ENCODE measurements at places on chromosomes 16 and 17. TPM values are rescaled to one million over a fixed set of nuclear protein-coding genes. Genes with fewer than 3 reads are reported as not detected.

CYTH1 gene
- total RNA-seq = 49.5 TPM

CDT1 gene
- 3.3 TPM for total RNA-seq

KRT24 gene
- total RNA-seq = not detected

ITGAL gene
- 2.4 TPM for total RNA-seq

RSKR gene
- 11.0 TPM for total RNA-seq

MEFV gene
- 1.8 TPM for total RNA-seq

ZNF629 gene
- total RNA-seq = 9.4 TPM

ROGDI gene
- 6.6 TPM for total RNA-seq

C16orf87 gene
- 7.6 TPM for total RNA-seq

DNA sequence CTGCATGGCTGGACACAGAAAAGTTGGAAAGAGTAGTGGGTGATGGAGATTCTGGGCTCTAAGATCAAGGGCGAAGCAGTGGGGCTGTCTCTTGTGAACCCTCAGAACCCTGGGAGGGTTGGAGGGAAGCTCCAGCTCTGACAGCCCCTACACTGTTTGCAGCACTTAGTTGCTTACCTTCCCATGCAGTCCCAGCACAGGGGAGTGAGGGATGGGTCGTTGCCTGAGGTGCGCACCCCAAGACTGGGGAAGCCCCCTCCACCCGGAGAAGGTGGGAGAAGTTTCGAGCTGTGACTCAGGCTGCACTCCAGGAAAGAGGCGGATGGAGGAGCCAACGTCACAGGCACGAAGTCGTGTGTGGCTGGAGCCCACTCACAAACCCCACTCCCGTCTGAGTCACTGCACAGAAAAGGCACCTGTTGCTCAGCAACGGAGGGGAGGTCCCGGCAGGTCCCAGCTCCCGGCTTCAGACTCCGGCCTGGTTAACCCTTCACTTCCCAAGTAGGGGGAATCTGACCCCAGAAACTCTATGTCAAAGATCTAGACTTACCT, 60.1 kb downstream of the AIPL1 start:
- DNase-seq = no peak

DNA sequence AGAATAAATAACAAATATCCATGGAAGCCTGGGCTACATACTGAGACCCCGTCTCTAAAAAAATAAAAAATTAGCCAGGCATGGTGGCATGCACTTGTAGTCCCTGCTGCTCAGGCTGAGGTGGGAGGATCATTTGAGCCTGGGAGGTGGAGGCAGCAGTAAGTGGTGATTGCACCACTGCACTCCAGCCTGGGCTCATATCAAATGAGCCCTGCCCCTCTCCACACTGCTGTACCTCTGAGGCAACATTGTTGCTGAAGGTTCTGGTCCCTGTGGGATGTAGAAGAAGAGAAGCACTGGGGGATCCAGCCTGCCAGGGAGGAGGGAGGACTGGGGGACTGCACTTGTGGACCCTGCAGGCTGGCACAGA, 11.4 kb upstream of the ARHGAP23 start:
- DNase-seq = no peak

- no peak for DNase-seq
These were observed 23.5 kb downstream of the CACNA1H start for GRCh38 chr16:1176280-1176897.

GRCh38 chr17:13016881-13017654, 759 bp downstream of the ELAC2 start:
- no peak for DNase-seq

DNA sequence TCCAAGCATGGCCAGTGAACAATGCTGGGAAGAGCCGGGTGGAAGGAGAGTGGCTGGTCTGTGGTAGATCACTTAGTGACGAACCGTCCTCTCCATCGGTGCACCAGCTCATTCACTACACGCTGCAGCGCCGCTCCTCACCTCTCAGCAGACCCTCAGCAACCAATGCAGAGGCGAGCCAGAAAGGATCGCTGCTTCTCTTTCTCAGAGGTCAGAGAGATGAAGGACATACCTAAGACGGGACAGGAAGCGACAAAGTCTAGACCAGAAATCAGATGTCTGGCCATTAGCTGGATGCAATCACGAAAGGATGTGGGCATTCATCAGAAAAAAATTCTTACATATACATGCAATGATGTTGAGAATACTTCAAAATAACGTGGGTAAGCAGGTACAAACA, 26.9 kb downstream of the NSMCE1 start:
- DNase-seq = no peak

- no peak for DNase-seq
These were observed 10.9 kb downstream of the COPS3 start for GRCh38 chr17:17269926-17270773.

DNA sequence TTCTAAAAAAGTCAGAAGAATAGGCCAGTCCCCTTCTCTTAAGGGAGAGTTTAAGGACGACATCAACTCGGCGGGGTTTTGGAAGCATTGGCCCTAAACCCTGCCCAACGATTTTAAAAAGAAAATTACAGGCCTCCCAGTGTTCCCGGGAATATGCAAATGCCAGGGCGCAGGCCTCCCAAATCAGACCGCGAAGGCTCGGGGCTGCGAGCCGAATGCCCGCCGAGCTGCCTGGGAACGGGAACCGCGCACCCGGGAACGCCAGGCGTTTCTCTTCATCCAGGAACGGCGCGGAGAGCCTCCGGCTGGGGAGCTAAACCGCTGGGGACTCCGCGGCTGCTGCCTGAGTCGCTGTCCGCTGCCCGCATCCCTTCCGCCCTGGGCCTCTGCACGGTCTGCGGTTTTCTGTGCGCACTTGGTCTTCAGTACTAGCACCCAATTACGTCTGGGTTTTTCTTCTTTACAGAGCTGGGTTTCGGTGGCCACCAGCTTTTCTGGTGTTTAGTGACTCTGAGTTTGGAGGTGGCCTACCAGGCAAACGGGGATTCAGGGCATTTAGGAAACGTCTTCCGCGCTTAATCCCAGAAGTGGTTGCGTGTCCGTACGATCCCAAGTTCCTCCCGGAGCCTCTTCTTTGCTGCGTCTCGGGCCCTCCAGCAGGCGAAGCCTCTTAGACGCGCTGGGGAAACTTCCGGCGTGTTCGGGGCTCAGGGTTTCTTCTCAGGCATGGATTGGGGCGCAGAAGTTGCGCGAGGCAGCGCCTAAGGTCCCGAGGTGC, 5.7 kb downstream of the IRX5 start:
- DNase-seq = no peak

- no peak for DNase-seq
These were observed 6.9 kb downstream of the PPY start for GRCh38 chr17:43935204-43935925.

DNA sequence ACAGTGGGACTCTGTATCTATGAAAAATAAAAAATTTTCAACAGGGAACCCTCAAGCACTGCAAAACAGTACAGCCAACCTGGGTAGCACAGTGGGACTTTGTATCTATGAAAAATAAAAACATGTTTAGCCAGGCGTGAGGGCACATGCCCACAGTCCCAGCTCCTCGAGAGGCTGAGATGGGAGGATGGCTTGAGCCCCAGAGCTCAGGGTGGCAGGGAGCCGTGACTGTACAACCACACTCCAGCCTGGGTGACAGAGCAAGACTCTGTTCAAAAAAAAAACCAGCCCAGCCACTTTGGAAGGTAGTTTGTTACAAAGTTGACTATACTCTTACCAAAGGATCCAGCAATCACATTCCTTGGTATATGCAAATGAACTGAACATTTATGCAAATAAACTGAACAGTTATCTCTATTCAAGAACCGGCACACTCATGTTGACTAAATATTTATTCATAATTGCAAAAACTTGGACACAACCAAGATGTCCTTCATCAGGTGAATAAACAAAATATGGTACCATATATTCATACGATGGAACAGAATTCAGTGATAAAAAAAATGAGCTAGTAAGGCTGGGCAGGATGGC, 5.2 kb downstream of the RPH3AL start:
- DNase-seq = no peak

- DNase-seq = no peak
These were observed 14.2 kb upstream of the HAPSTR1 start for GRCh38 chr16:9077091-9077809.

- DNase-seq = no peak
These were observed 145.2 kb downstream of the PMP22 start for GRCh38 chr17:15119968-15120367.

- no peak for DNase-seq
These were observed 279.0 kb upstream of the IRX5 start for GRCh38 chr16:54651440-54652195.

GRCh38 chr16:24841291-24841690, 4.5 kb upstream of the SLC5A11 start:
- no peak for DNase-seq

DNA sequence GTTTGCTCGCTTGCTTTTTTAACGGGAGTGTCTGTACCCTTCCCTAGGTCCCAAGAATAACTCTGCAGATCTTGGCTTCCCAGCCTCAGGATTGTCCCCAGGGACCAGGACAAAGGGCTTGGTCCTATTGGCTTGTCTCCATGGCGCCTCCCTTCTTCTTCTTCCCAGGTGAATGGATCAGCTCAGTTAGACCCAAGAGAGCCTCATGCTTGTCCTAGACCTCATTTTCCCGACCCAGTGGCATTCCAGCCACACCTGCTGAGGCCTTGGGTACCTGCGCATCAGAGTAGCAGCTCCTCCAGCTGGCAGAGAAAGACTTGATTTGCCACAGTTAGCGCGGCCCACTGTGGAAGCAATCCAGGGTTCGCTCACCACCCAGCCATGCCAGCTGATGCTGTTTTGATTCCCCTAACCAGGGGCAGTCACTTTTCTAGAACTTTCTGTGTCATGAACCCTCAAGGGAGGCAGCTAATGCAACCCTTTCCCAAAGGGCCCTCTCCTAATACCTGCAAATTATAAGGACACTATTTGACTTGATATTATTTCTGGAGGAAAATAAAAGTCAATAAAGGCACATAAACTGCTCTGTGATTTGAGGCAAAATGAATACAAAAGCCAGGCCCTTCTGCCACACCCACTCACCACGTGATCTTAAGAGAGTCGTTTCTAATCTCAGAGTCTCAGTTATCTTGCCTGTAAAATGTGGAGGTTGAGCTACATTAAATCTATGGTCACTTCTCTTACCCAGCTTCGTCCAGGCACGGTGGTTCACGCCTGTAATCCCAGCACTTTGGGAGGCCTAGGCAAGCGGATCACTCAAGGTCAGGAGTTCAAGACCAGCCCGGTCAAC, 13.9 kb downstream of the GPR142 start:
- DNase-seq = no peak

DNA sequence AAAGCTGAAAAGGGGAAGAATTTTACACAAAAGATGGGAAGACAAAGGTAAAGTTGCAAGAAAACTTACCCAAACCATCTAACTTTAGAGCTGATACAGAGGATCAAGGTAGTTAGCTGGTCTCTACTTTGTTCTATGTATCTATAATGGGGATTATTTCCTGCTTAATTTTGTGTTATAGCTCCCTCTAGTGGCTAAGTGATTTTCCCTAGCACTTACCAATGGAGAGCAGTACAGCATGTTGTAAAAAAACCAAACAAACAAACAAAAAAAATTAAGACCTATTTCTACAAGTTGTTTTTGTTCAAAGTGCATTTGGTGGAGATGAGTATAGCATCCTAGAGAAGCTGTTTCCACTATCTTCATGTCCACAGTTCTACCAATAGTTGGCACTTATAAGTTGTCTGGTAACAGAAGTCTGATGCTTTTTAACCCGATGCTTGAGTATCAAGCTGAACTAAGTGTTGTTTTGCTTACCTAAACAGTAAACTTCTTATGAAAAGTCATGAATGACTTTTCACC, 7.5 kb downstream of the SRSF1 start:
- DNase-seq = no peak

- DNase-seq = no peak
These were observed 787 bp downstream of the PRKAR1A start for GRCh38 chr17:68512960-68513474.

DNA sequence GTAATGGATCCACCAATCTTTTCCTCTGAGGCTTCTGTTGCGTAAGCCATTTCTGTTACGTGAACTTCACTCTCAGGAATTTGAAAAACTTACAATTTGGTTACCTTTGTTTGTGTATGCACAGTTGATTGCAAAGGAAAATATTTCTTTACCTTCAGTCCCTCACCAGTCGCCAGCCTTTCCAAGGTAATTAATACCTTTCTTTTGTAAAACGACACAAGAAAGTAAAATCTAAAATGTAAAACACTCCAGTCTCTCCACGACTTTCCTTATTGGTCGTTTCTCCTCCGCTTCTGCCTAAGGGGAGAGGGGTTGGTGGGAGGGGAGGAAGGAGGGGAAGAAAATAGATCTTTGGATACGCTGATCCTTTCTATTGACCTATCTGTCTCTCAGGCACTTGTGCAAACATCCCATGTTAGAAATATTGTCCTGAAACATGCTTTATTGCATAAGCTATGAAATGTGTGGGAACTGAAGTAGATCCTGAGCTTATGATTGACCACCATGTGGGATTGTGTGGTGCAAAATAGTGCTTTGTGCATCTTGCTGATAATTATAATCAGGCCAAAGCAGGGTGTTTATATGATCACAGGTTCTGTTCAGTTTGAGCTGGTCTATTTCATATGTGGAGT, 32.4 kb upstream of the EFCAB13 start:
- no peak for DNase-seq

DNA sequence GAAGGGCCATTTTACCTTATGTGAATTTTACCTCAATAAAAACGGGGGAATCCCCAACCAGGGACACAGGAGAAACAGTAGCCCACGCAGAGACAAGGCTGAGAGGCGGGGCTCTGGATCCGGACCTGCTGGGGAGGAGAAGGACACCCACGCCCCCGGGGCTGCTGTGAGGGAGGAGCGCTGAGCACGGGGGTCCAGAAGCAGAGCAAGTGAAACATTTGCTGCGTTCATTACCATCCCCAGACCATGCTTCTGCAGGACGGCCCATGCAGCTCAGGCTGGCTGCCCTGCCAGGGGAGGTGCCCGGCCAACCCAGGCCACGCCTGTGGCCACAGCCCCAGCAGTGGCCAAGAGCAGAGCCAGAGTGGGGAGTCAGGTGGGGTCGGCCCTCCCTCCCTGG, 50.0 kb downstream of the KCNJ18 start:
- DNase-seq = no peak

DNA sequence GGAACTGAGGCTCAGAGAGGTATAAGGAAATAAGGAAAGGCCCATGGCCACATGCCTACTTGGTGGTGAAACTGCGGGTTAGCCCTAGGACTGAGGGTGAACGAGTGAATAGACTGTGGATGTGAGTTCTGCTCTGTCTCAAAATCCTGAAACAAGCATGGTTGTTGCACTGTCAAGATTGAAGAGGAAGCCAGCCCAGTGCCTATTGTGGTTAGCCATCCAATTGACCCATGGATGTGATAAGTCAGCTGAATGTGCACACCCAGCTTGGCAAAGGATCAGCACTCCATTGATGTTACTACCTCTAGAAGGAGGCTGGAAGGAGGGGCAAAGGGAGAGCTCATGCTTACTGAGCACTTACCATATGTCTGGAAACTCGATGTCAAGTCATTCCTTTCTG, 4.5 kb downstream of the TMEM114 start:
- DNase-seq = no peak

DNA sequence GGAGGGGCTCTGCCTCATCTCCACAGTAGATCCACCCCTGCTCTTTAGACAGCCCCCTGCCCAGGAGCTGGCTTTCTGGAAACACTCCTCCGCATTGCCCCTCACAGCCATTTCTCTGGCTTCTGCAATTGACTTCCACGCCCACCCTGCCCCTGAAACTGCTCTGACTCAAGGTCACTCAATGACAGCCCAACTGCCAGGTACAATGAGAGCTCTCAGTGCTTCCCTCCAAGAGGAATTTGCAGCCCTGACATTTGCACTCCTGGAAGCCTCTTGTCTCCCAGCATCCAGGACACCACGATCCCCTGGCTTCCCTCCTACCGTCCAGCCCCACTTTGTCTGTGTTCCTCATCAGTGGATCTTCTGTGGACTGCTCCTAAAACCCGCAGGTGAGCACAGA, 421.5 kb downstream of the SOX9 start:
- DNase-seq = no peak

- no peak for DNase-seq
These were observed 42.1 kb upstream of the ADCY7 start for GRCh38 chr16:50224286-50224685.
